ENCODE measurements at places on chromosomes 5 and 9. TPM values are rescaled to one million over a fixed set of nuclear protein-coding genes. Genes with fewer than 3 reads are reported as not detected.

Gene ARL10
- polyA plus RNA-seq, result 13.5 TPM

Gene FAM221B
- polyA plus RNA-seq, result 0.11 TPM

Gene HDHD3
- polyA plus RNA-seq, result 34.8 TPM

Gene C8G
- 0.60 TPM for polyA plus RNA-seq

Gene GPR151
- polyA plus RNA-seq, result not detected

Gene SNCAIP
- 22.3 TPM for polyA plus RNA-seq

Gene LCN1
- polyA plus RNA-seq, result not detected

Gene SLC46A2
- not detected for polyA plus RNA-seq

Gene NAA35
- polyA plus RNA-seq, result 36.7 TPM

All from left renal pelvis (tissue), 4 donors.